ENCODE measurements at places on chromosomes 12 and 14. TPM values are rescaled to one million over a fixed set of nuclear protein-coding genes. Genes with fewer than 3 reads are reported as not detected.

MYO1H gene
- not detected for total RNA-seq

TAS2R7 gene
- not detected for total RNA-seq

IL22 gene
- total RNA-seq, result not detected

MARS1 gene
- total RNA-seq, result 158 TPM

BEGAIN gene
- total RNA-seq, result 1.4 TPM

AVPR1A gene
- total RNA-seq, result 5.4 TPM

MMP19 gene
- total RNA-seq, result 8.8 TPM

LMNTD1 gene
- total RNA-seq, result not detected

C3AR1 gene
- 17.7 TPM for total RNA-seq

OTOGL gene
- 0.47 TPM for total RNA-seq

SLC6A12 gene
- total RNA-seq, result 130 TPM

PZP gene
- total RNA-seq, result 0.31 TPM

SLC25A47 gene
- total RNA-seq, result not detected

NXPH4 gene
- total RNA-seq, result 0.16 TPM

KRT85 gene
- not detected for total RNA-seq

CABP1 gene
- 2.0 TPM for total RNA-seq

GUCY2C gene
- total RNA-seq, result not detected

LYZ gene
- 70.9 TPM for total RNA-seq

PTCSC3 gene
- not detected for total RNA-seq

NEUROD4 gene
- not detected for total RNA-seq

IFNG gene
- not detected for total RNA-seq

CLEC7A gene
- total RNA-seq, result 20.0 TPM

KRT82 gene
- total RNA-seq, result not detected

KRT6C gene
- total RNA-seq, result not detected

CACNA1C gene
- total RNA-seq, result 17.4 TPM

GLT8D2 gene
- total RNA-seq, result 7.7 TPM

GON7 gene
- 12.3 TPM for total RNA-seq

BCL2L14 gene
- 2.7 TPM for total RNA-seq

CRACR2A gene
- total RNA-seq, result 6.1 TPM

MIPOL1 gene
- total RNA-seq, result 14.8 TPM

KLHL33 gene
- 0.72 TPM for total RNA-seq

KRT86 gene
- total RNA-seq, result 1.3 TPM

CCDC197 gene
- not detected for total RNA-seq

SERPINA12 gene
- total RNA-seq, result not detected

KRT76 gene
- total RNA-seq, result not detected

TAC3 gene
- not detected for total RNA-seq

TSPAN11 gene
- total RNA-seq, result 7.5 TPM

GARIN6 gene
- not detected for total RNA-seq

NANOG gene
- 0.16 TPM for total RNA-seq

CLEC2B gene
- total RNA-seq, result 11.8 TPM

TSPAN19 gene
- total RNA-seq, result 0.66 TPM

RNASE1 gene
- total RNA-seq, result 201 TPM

Data from kidney (tissue), 22 donors.